Upper lobe of left lung (tissue), 6 donors: ENCODE measurements at places on chromosomes 3 and 15. TPM values are rescaled to one million over a fixed set of nuclear protein-coding genes. Genes with fewer than 3 reads are reported as not detected.
A peak's percentile ranks its signal among the peaks of the same experiment; 100 is the strongest.

DNA sequence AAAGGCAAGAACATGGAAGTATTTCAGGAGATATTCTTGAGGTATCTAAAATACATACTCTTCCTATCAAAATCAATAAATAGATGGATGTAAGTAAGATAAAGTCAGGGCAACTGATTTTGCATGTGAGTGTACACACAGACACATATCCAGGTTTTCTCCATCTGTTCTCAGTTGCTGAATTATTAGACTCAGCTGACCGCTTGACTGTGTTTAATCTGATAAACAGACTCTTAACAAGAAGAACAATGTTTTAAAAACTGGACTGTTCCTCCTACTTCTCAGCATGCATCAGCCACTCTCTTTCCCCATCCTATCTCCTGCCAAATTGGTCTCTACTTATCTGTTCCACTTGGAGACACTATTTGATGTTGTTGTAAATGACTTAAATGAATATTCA, 73.5 kb downstream of the GOLGA8G start:
- no peak for DNase-seq

DNA sequence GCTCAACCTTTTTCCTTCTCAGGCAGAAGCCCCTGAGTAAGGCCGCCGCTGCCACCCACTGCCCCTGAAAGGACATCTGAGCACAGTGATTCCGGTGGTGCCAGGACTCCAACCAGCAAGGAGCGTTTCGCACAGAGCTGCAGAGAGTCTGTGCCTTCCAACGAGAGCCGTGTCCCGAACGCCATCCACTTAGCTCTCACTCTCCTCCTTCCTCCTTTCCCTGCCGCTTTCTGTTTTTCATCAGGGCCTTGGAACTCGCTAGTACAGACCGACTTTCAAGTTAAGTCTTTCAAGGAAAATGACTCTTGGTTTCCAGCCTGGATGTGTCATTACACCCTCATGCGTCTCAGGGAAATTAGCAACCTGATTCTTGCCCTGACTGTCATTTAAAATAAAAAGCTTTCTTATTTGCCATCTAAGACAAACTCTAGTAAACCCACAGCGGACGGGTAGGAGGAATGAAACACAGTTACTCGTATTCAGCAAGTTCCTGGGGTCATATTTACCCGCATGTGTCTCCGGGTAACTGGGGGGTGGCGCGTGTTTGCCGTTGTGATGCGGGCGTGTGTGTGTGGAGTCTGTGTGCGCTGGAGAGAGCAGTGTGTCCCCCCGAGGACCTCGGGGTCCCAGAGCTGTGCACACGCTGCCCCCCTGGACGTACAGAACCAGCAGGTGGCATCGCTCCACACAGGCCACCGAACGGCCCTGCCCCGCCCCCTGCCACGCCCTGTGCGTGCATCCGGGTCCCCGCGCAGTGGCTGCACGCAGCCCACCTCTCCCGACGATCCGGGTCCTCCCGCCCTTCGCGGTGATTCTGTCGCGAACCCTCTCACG, 30.4 kb upstream of the ALDH1A3 start:
- peak; percentile 93 for DNase-seq

- DNase-seq, result peak; percentile 49
Measured at GRCh38 chr3:185649414-185649813, 63.3 kb downstream of the SENP2 start.

DNA sequence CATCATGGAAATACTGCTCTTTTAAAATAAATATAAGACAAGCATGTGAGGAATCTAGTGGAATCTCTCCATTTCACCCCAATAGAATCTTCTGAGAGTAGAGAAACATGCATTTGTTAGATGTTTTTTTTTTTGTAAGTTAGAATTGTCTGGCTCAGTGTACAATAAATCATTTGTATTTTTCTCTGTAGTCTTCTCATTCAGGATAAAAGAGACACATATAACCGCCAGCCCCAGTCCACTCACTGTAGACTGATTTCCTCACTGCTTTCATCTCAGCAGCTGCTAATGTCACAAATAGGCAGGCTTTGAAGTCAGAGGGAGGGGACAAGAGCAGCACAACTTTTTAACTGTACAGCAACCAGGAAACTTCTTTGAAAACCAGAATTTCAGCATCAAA, 140.2 kb upstream of the RBMS3 start:
- no peak for DNase-seq

DNA sequence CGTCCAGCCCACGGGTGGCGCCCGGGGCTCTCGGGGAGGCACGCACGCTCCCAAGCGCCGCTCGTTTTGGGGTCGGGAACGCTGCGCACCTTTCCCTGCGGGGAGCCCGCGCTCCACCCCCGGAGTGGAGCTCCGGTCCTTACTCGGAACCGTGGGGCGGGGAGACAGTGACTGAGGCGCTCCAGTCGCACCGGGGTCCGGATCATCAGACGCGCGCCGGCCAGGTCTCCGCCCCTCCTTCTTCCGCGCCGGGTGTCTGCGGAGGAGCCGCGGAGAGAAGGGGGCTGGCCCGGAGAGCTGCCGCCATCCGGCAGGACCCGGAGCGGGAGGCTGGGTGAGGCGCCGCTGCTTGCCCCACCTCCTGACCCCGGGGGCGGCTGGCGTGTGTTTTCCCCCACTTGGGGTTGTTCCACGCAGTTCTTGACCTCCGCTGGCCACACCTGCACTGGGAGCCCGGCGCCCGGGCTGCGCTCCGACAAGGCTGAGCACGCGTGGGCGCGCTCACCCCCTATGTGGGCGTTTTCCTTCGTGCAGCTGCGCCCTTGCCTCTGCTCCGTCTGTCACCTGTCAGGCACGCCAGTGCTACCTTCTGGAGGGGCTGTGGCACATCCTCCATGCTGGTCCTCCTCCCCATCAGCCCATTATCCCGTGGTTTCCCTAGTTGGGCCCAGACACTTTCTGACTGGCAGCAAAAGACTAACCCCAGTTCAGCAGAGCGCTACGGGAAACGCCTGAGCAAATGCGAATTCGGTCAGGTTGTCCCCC, at the start of gene MCF2L2:
TSS of gene MCF2L2 (minus strand) at position 173 of the 765 bp plus-strand sequence. CDS start 642 bp downstream, outside the sequence.
- no peak for DNase-seq

- DNase-seq, result no peak
Measured at GRCh38 chr15:71649894-71650293, 160.5 kb upstream of the NR2E3 start.

DNA sequence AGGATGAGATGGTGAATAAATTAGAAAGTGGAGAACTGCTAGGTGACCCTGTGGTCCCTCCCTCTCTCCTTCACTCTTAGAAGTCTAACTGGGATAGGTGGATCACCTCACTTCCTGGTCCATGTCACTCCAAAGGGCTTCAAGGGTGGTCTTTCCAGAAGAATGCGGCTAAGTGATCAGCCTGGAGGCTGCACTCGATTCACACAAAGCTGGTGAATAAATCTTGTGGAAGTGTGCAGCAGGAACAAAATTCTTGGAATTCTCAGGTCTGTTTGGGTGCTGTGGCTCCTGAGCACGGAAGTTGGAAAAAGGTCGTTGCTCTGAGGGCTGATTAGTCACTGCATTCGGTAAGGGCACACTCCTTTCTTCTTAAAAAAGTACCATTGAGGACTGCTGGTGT, 46.3 kb downstream of the GASK1A start:
- DNase-seq, result no peak

SLC28A2 gene
- total RNA-seq, result not detected

PP2D1 gene
- total RNA-seq, result not detected

EEF1AKMT4 gene
- 3.9 TPM for total RNA-seq

TRPC1 gene
- 5.6 TPM for total RNA-seq

TRIM59 gene
- total RNA-seq, result 7.1 TPM
